ENCODE measurements at places on chromosomes 4 and X.

DNA sequence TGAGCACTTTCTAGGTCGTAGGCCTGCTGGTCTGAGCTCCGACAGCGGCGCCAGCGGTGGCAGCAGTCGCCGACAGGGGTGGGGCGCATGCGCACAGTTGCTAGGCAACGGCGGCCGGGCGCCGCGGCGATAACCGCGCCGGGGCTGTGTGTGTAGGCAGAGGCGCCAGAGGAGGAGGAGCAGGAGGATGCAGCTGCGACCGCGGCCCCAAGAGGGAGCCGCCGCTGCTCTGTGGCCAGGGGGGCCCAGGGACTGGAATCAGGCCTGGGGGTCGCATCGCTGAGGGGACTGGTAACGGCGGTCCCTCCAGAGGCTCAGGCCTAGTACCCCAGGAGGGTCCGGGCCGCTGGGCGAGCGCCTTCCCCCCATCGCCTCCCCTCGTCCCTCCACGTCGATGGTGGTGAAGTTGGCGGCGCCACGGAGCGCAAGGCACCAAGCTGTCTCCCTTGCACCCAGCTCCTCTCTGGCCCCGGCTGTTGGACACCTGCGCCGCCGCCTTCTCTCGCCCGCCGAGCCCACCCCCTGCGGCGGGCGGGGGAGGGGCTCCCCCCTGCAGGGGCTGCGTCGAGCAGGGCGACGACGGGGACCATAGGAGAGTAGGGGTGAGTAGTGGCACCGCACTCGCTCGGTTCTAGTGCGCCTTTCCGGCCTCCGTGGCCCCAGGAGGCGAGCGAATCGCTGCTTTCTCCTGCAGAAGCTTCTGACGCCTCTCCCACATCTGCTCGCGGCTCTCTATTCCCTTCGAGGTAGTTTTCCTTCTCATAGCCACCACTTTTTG lies 58.6 kb upstream of the ZC4H2 start:
- peak; percentile 44 for DNase-seq

DNA sequence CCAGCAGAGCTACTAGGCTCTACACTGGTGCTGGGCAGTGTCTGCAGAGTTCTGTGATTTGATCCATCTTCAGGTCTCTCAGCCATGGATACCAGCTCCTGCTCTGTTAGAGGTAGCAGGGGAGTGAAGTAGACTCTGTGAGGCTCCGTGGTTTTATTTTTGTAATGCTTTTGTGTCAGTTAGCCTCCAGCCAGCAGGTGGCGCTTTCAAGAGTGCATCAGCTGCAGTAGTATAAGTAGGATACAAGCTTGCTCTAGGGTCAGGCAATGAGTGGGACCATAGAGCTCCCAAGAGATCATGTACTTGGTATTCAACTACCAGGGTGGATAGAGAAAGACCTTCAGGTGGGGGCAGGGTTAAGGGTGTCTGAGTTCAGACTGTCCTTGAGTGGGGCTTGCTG lies 362.5 kb upstream of the TRAM1L1 start:
- no peak for DNase-seq

DNA sequence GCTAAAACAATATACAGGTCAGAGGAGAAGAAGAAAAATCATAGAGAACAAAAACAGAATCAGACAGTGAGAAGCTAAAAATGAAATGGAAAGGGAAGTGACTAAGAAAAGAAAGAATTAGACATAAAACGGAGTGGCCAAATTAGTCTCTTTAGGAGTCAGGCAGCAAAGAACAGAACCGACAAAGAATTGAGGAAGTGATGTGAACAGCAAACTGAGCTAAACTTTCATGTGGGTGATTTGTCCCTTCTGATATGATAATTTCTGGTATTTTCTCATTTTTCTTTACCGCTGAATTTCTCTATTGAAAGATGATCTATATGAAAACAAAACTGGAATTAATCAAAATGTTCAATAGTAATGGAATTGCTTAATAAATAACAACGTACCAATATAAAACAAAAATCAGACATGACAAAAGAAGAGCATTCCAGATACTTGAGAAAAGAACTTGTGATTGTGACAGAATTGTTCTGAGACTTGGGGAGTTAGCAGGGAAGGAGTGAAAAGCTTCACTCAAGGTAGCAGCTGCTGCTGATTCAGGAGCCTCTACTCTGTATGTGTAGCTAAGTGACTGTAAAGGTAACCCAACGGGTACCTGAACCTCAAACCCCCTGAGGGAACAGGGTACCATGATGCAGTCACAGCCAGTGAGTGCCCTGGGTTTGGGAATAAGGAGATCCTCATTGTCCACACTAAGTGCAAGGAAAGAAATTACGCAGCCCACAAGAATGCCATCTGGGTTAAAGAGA lies 8.8 kb downstream of the TAPT1 start:
- no peak for DNase-seq

DNA sequence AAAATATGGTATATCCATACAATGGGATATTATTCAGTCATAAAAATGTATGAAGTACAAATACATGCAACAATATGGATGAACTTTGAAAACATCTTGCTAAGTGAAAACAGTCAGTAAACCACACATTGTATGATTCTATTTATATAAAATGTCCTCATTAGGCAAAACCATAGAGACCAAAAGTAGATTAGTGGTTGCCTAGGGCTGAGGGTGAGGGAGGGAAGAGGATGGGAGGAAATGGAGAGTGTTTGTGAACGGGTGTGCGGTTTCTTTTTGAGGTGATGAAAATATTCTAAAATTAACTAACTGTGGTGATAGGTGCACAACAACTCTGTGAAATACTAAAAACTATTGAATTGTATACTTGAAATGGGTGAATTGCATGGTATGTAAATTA lies 29.6 kb downstream of the TEX11 start:
- no peak for DNase-seq
